Foreskin keratinocyte (primary cell): ENCODE measurements at places on chromosomes 2 and 18.

GRCh38 chr2:66437109-66437690 lies 2.3 kb downstream of the MEIS1 start:
- peak; percentile 70 for DNase-seq

GRCh38 chr18:9552191-9552590 lies 62.2 kb downstream of the PPP4R1 start:
- no peak for DNase-seq

DNA sequence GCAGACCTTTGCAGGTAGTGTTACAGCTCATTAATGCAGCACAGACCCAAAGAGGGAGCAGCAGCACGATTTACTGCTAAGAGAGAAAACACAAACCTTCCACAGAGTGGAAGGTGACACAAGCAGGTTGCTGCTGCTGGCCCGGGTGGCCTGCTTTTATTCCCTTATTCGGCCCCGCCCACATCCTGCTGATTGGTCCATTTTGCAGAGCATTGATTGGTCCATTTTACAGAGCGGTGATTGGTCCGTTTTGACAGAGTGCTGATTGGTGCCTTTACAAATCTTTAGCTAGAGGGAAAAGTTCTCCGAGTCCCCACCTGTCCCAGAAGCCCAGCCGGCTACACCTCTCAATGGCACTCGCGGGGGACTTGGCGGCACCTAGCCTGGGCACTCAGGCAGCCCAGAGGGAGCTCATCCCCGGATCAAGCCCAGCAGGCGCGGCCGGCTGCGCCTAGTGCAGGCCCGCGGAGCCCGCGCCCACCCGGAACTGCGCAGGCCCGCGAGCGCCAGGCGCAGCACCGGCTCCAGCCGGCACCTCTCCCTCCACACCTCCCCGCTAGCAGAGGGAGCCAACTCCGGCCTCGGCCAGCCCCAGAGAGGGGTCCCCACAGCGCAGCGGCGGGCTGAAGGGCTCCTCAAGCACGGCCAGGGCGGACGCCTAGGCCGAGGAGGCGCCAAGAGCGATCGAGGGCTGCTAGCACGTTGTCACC lies 825.6 kb upstream of the HS6ST1 start:
- no peak for DNase-seq

DNA sequence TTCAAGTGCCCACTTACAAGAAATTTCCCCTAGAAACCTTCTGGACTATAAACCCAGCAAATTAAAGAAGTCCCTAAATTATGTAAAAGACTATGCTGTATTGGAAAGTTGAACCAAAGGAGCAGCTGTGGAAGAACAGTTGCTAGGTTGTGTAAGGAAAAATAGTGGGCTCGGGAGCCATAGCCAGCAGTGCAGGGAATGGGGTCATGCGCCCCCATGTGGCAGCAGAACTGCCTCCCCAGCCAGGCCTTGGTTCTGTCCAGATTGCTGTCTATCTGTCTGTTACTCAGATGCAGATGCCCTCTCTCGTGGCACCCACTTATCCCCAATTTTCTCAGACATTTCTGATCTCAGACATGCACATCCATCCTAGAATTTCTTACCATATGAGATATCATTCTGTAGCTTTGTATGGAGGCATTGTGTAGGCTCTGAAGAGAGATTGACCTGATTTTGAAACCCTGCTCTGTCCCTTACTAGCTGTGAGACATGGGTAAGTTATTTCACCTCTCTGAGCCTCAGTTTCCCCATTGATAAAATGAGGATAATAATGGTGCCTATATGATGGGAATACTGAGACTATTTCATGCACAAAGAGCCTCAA lies 258.3 kb downstream of the SS18 start:
- peak; percentile 23 for DNase-seq

GRCh38 chr2:200661477-200661876 lies 75.7 kb downstream of the AOX1 start:
- no peak for DNase-seq

DNA sequence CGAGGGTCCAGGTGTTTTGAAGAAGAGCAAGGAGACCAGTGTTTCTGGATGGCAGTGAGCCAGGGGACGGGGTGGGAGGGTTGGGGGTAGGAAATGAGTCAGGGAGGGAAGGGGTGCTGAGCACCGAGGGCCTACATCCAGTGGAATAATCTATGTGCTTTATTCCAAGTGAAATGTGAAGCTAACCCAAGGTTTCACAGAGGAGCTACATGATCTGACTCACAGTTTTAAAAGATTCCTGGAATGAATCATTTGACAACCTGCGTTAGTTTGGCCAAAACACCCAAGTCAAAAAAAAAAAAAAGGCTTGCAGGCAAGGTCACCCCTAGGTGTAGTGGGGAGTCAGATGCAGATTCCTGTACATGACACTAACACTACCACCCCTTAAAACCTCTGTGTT lies 419.7 kb upstream of the MEX3C start:
- DNase-seq, result peak; percentile 76

- DNase-seq, result no peak
Observed at GRCh38 chr2:217900010-217900779, 102.6 kb downstream of the TNS1 start.

GRCh38 chr2:102021779-102022178 lies 30.0 kb downstream of the IL1R2 start:
- no peak for DNase-seq

GRCh38 chr2:117536139-117536538 lies 278.4 kb upstream of the DDX18 start:
- DNase-seq, result no peak

DNA sequence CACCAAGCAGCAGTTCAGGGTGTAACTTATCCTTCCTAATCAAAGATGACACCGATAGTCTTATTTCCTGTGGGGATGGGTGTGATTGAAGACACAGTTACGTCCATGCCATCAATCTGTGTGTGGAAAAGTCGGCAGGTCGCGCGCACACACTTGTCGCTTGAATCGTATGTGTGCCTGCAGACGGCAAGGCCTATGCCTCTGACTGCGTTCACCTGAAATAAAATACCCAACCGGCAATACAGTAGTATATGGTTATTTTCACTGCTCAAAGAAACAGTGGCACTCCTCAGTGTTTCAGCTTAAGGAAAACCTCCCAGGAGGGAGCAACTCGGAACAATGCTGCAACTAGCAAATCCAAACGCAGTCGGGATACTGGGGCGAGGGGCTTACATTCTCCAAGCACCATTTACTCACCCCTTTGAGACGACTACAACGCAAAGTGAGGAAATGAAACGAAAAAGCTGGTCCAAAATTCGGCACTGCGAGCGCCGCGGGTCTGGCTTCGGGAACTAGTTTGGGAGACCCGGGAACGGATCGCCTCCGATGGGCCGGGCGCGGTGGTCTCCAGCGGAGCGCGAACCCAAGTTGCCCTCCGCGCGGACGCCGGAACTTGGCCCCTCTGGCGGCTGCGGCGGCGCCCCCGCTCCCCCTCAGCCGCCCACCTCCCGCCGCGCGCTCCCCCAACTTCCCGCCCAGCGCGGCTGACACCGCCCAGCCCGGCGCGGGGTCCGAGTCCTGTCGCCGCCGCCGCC lies 675 bp downstream of the PRKD3 start:
- DNase-seq, result no peak

DNA sequence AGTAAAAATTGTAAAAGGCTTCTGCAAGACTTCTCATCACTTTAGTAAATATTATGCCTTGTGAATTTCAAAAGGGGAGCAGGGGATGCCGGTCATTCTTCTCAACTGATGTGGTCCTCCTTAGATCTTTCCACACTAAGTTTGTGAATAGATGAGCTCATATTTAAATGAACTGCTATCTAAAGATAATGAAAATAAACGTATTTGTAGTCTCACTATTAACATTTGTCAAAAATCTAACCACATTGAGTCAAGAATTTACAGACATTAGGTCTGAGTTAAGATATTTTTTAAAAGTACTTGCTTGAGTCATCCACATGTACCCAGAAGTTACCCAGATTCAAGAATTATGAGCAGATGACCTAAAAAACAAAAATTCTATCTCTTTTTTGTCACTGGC lies 6.5 kb downstream of the PRPF40A start:
- DNase-seq, result no peak

- no peak for DNase-seq
Observed at GRCh38 chr2:8957628-8958027, 45.9 kb downstream of the MBOAT2 start.

DNA sequence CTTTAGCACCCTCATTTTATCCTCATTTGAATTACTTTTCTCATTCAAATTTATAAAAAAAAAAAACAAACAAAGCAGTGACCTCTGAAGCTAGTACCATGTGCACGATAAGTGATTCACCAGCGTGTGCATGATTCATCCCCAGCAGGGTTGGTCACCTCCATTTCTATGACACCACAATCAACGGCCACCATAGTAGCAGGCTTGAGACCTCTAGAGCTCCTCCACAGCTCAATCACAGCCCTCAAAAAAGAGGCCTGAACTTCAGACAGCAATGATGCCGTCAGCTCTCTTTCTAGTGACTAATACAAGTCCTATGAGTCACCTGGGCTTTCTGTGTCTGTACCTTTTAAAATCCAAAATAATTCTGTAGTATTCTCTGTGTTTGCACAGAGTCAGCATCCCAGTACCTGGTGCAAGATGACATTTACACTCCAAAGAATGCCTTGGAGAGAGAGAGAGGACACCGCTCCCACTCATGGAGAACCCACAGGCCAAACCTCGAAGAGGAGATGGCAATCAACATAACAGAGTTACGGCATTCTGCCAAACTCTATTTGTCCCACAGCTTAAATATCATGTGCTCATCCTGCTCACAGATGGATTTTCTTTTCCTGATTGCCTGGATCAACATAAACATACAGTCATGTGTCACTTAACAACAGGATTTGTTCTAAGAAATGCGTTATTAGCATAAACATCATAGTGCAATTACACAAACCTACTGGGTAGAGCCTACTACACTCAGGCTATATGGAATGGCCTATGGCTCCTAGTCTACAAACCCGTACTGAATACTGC lies 58.7 kb downstream of the L3MBTL4 start:
- peak; percentile 75 for DNase-seq

GRCh38 chr18:41973983-41974382 lies 18.9 kb downstream of the PIK3C3 start:
- DNase-seq, result no peak

DNA sequence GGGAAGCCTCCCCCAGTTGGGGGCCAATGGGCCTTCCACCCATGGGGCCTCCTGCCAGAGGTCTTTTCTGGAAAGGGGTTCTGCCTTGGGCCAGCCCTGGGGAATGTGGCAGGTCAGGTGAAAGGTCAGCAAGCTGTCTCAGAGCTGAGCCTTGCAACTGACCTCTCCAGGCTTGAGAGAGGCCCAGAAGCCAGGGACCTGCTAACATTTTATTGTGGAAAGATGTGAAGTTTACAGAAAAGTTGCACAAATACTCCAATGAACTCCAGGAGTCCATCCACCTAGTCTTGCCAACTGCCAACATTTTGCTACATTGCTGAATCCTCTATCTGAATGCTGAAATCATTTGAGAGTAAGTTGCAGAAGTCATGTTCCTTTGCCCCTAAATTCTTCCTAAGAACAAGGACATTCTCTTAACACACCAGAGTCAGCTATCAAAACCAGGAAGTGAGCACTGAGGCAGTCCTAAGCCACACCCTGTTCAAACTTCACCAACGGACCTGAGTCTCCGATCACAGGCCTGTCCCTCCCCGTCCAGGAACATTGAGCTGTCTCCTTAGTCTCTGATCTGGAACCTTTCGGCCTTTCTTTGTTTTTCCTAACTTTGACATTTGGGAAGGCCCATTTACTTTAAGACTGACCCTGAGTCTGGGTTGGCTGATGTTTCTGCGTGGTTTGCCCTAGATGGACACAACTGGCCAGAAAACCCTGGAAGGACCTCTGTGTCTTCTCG lies 4.0 kb downstream of the SNORC start:
- no peak for DNase-seq

DNA sequence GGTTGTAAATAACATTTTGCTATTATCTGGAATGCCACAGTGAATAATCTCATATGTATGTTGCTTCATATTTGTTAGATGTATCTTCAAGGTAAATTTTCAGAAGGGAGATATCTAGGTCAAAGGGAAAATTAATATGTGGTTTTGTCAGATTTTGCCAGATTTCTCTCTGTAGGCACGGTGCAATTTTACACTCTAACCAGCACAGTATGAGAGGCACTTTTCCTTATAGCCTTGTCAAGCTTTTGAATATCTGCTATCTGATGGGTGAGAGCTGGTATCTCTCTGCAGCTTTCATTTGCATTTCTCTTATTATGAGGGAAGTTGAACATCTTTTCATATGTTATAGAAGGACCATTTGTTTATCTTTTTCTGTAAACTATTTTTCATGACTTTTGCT lies 175.7 kb upstream of the PGAP1 start:
- no peak for DNase-seq

- DNase-seq, result no peak
Observed at GRCh38 chr2:68134120-68134519, 23.6 kb upstream of the PNO1 start.

DNA sequence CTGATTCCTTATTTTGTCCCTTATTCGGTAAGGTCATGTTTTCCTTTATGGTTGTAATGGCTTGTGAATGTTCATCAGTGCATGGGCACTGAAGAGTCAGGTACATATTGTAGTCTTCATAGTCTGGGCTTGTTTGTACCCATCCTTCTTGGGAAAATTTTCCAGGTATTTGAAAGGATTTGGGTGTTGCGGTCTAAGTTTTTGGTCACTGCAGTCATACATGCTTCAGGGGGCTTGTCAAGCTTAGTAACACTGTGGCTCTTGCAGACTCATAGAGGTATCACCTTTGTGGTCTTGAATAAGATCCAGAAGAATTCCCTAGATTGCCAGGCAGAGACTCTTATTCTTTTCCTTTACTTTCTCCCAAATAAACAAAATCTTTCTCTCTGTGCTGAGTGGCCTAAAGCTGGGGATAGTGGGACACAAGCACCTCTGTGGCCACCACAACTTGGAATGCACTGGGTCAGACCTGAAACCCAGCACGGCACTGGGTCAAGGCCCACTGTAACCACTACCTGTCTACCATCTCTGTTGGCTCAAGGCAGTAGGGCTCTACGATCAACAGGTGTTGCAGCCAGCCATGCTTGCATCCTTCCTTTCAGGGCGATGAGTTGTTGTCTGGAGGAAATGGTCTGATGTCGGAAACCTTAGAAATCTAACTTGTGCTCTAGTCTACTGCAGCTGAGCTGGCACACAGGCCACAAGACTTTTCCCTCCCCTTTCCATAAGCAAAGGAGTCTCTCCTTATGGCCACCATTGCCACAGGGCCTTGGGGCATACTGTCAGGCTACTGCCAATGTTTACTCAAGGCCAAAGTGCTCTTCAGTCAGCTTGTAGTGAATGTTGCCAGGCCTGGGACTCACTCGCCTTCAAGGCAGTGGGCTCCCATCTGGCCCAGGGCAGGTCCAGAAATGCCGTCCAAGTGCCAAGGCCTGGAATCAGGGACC lies 21.5 kb downstream of the IL1RN start:
- DNase-seq, result peak; percentile 92
